Breast epithelium (tissue), 4 donors: ENCODE measurements at places on chromosomes 16 and 17.

- no peaks in the 10 kb centered on the region for H3K27me3 ChIP-seq
- no peak for DNase-seq
- no peak overlapping the region for H3K4me3 ChIP-seq
- H3K27ac ChIP-seq: peak overlapping the region; percentile 54
- peaks cover 2% of the 10 kb centered on the region for H3K4me1 ChIP-seq
- no peaks in the 10 kb centered on the region for H3K36me3 ChIP-seq
These were observed 8.0 kb upstream of the GNA13 start for GRCh38 chr17:65064452-65065019.

DNA sequence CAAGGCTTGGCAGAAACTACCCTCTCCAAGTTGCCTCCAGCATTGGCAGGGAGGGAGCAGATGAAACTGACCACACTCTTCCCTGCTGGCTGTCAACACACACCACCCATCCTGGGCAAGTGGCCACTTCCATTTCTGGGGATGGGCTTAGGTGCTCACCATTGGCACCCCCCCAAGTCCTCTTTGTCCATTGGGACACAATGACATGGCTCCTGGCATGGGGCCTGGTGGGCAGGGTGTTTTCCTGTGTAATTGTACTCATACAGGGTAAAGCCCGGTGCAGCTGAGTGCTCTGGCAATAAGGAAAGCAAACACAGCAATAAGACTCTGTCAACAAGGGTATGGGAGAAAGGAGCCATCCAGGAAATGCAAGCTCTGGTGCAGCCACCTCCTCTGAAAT is 22.6 kb downstream of the SCNN1B start:
- no peaks in the 10 kb centered on the region for H3K4me1 ChIP-seq
- peak; percentile 90 for DNase-seq
- no peak overlapping the region for H3K4me3 ChIP-seq

DNA sequence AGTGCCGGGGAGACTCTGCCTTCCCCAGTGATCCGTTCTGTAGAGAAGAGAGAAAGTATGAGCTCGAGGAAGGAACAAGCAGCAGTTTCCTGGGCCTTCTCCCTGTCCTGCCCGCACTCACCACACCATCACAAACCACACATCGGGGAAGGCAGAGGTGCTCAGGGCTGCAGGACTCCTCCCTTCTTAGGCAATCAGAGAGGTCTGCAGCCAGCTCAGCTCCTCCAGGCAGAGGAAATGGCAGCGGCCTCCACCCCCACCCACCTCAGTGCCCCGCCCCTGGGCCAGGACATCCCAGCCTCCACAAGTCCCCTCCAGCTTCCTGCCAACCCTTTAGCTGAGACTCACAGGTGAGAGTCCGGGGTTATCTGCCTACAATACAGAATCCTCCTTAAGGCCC is 2.0 kb downstream of the ZNF319 start:
- no peak for DNase-seq
- H3K27ac ChIP-seq: peak overlapping the region; percentile 58
- no peaks in the 10 kb centered on the region for H3K4me1 ChIP-seq
- peaks cover 5% of the 10 kb centered on the region for H3K36me3 ChIP-seq
- H3K27me3 ChIP-seq: no peaks in the 10 kb centered on the region
- no peak overlapping the region for H3K4me3 ChIP-seq

- H3K4me1 ChIP-seq: no peaks in the 10 kb centered on the region
- H3K27ac ChIP-seq: no peak overlapping the region
- H3K4me3 ChIP-seq: no peak overlapping the region
These were observed 2.6 kb downstream of the LCMT1 start for GRCh38 chr16:25114121-25114520.

DNA sequence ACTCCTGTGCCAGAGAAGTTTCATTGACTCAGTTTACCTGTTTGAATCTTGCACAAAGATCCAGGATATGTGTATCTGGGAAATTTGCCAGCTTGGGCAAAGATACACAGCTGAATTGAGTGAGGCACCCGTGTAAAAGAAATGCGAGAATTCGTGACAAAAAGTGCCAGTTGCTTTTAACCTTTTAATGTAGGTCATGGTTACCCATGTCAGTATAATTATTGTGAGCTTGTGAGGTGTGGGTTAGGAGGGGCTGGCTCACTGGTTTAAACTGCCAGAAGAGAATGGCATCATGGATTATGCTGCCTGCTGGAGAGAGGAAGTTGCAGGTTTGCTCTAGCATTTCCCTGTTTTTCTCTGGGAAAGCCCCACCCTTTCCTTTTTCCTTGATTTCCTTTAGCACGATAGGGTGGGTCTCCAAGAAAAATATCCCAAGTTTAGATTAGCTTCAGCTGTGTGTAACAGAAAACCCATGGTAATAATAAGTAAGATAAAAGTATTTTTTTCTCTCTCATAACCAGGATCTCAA is 24.8 kb upstream of the NDRG4 start:
- H3K27me3 ChIP-seq: no peaks in the 10 kb centered on the region
- no peak overlapping the region for H3K4me3 ChIP-seq
- H3K27ac ChIP-seq: no peak overlapping the region
- H3K4me1 ChIP-seq: no peaks in the 10 kb centered on the region
- no peak for DNase-seq

GRCh38 chr16:27976990-27977389 is 86.5 kb downstream of the GSG1L start:
- H3K4me3 ChIP-seq: no peak overlapping the region
- H3K4me1 ChIP-seq: no peaks in the 10 kb centered on the region
- DNase-seq: no peak
- no peaks in the 10 kb centered on the region for H3K27me3 ChIP-seq

DNA sequence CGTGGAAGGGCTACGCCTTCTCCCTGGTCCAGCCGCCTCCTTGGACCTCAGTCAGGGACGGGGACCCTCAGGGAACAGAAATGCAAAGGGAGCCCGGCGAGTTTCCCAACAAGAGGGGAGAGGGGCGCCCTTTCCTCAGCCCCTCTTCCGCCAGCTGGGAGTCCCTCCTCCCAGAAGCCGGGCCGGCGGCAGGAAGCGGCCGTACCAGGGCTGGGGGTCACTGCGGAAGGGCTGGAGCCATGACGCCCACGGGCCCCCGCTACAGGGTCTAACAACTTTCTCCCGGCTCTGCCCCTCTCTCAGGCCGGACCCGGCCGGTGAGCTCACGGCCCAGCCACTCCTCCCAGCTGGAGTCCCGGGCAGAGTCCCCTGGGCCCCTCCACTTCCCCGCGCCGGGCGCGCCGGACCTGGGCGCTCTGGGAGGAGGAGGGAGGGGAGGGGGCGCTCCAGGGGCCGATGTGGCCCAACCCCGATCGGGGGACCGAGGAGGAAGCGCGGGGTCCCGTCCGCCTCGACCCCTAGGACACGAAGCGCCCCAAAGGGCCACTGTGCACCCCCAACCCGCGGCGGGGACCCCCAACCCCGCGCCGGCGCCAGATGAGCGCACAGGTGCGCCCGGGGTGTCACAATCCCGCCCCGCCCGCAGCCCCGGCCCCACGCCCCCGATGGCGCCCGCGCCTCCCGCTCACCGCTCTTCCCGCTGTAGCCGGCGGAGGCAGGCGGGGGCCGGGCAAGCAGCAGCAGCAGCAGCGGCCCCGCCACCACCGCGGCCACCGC is 578 bp downstream of the PGAP6 start:
- H3K36me3 ChIP-seq: no peaks in the 10 kb centered on the region
- no peaks in the 10 kb centered on the region for H3K27me3 ChIP-seq
- H3K4me1 ChIP-seq: peaks cover 4% of the 10 kb centered on the region
- H3K4me3 ChIP-seq: peak overlapping the region; percentile 72
- peak overlapping the region; percentile 71 for H3K27ac ChIP-seq

- H3K27me3 ChIP-seq: no peaks in the 10 kb centered on the region
- no peak for DNase-seq
- H3K4me3 ChIP-seq: no peak overlapping the region
- H3K27ac ChIP-seq: no peak overlapping the region
These were observed 15.0 kb upstream of the KREMEN2 start for GRCh38 chr16:2948807-2949704.

GRCh38 chr16:89241187-89242007 is 23.9 kb downstream of the ZNF778 start:
- H3K4me1 ChIP-seq: no peaks in the 10 kb centered on the region
- peak overlapping the region; percentile 98 for H3K27ac ChIP-seq
- no peaks in the 10 kb centered on the region for H3K36me3 ChIP-seq

DNA sequence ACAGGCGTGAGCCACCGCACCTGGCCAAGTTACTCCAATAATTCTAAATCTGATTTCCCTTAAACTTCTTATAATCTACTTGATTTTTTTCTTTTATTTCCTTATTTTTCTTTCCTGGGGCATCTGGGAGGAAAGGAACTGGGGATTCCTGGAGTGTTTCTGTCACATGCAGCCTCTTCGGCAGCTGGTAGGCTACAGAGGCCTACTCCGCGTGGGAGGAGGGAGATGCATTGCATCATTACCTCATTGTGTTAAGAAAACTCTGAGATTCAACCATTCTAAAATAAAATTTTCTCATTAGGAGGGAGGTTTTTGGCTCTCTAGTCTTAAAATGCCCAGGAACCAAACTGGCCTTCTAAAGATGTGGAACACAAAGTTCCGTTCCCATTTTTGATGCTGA is 64.0 kb downstream of the SOX9 start:
- no peaks in the 10 kb centered on the region for H3K4me1 ChIP-seq
- H3K27me3 ChIP-seq: no peaks in the 10 kb centered on the region
- no peak overlapping the region for H3K27ac ChIP-seq
- DNase-seq: no peak
- no peak overlapping the region for H3K4me3 ChIP-seq

DNA sequence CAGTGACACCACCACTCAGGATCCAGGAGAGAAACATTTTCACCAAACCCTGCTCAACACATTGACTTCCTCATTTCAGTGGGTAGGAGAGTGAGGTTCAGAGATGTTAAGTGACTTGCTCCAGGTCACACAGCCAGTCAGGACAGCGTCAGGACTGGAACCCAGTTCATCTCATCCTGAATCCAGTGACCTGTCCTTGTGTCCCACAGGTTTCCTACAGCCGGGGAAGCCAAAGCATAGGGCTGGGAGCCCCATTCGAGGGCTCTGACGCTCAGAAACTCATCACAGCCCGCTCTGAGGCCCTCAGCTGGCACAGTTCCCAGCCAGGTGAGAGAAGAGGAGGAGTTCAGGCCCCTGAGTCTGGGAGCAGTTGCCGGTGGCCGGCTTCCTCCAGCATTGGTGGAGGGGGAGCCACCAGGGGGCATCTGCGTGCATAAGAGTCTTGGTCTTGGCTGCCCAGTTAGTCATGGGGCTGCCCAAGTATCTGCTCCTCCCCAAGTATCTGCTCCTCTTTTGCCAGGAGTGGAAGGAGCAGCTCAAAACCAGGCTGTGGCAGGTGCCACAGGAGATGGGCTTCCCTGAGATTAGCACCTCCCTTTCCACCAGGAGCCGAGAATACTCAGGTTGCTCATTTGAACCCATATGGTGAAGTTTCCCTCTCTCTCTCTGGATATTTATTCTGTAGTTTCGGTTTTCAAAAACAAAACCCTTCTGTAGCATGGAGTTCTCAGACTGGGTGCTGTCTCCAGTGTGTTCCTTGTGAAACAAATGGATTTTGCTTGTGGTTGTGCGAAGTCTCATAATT is 56.0 kb downstream of the TNFRSF13B start:
- H3K27ac ChIP-seq: no peak overlapping the region
- H3K36me3 ChIP-seq: no peaks in the 10 kb centered on the region
- H3K4me3 ChIP-seq: no peak overlapping the region
- no peaks in the 10 kb centered on the region for H3K27me3 ChIP-seq
- no peaks in the 10 kb centered on the region for H3K4me1 ChIP-seq
- peak; percentile 52 for DNase-seq

- no peaks in the 10 kb centered on the region for H3K36me3 ChIP-seq
- DNase-seq: no peak
- peak overlapping the region; percentile 91 for H3K27ac ChIP-seq
- H3K4me3 ChIP-seq: no peak overlapping the region
- peaks cover 8% of the 10 kb centered on the region for H3K4me1 ChIP-seq
These were observed 683 bp downstream of the LCAT start for GRCh38 chr16:67943256-67943618.

- H3K27me3 ChIP-seq: no peaks in the 10 kb centered on the region
- H3K27ac ChIP-seq: no peak overlapping the region
- no peaks in the 10 kb centered on the region for H3K4me1 ChIP-seq
These were observed 189.7 kb downstream of the ZNF18 start for GRCh38 chr17:11807606-11808005.

GRCh38 chr17:45246861-45247428 is 14.9 kb downstream of the SPATA32 start:
- DNase-seq: no peak
- H3K27me3 ChIP-seq: no peaks in the 10 kb centered on the region
- no peaks in the 10 kb centered on the region for H3K36me3 ChIP-seq
- peak overlapping the region; percentile 76 for H3K4me3 ChIP-seq

DNA sequence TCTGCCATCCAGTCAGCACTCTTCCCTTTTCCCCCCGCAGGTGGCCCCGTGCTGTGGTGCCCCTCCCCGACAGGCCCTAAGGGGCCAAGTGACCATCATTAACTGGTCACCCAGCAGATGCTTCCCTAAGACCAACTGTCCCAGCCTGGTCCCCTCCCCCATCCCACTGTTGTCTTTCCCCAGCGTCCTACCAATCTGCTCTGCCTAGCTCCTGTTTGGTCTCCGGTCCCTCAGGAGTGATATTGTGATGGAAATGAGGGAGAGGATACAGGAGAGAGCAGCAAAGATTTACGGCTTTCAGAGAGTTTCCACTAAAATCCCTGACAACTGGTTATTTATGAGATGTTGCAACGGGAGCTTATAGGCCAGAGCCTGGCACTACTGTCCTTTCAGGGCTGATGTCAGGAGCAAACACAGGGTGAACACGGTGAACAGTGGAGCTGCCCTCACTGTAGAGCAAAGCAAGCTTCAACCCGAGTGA is 1.4 kb upstream of the TTLL6 start:
- H3K36me3 ChIP-seq: no peaks in the 10 kb centered on the region
- H3K4me3 ChIP-seq: no peak overlapping the region
- H3K27me3 ChIP-seq: no peaks in the 10 kb centered on the region
- no peak overlapping the region for H3K27ac ChIP-seq
- no peaks in the 10 kb centered on the region for H3K4me1 ChIP-seq

- DNase-seq: no peak
- no peaks in the 10 kb centered on the region for H3K4me1 ChIP-seq
- H3K27ac ChIP-seq: no peak overlapping the region
- no peak overlapping the region for H3K4me3 ChIP-seq
- H3K36me3 ChIP-seq: no peaks in the 10 kb centered on the region
These were observed 30.4 kb upstream of the NFAT5 start for GRCh38 chr16:69535123-69536050.

- H3K27me3 ChIP-seq: no peaks in the 10 kb centered on the region
- no peaks in the 10 kb centered on the region for H3K36me3 ChIP-seq
- H3K27ac ChIP-seq: no peak overlapping the region
- no peak for DNase-seq
- H3K4me3 ChIP-seq: no peak overlapping the region
These were observed 4.3 kb downstream of the UBE2Z start for GRCh38 chr17:48912476-48912875.

GRCh38 chr17:47620503-47621245 is 29.0 kb upstream of the KPNB1 start:
- no peaks in the 10 kb centered on the region for H3K27me3 ChIP-seq
- H3K4me1 ChIP-seq: no peaks in the 10 kb centered on the region
- H3K36me3 ChIP-seq: no peaks in the 10 kb centered on the region
- no peak overlapping the region for H3K4me3 ChIP-seq
- DNase-seq: no peak

- no peaks in the 10 kb centered on the region for H3K36me3 ChIP-seq
- H3K27me3 ChIP-seq: no peaks in the 10 kb centered on the region
- no peak overlapping the region for H3K27ac ChIP-seq
- DNase-seq: no peak
These were observed 26.4 kb upstream of the ARL4D start for GRCh38 chr17:43372273-43372911.

- H3K27me3 ChIP-seq: no peaks in the 10 kb centered on the region
- peaks cover 20% of the 10 kb centered on the region for H3K36me3 ChIP-seq
These were observed 44.0 kb upstream of the CLEC18B start for GRCh38 chr16:74465281-74465680.
